ENCODE measurements at places on chromosomes 13 and 19. TPM values are rescaled to one million over a fixed set of nuclear protein-coding genes. Genes with fewer than 3 reads are reported as not detected.

- no peak for DNase-seq
These were observed 90.7 kb downstream of the ZNF254 start for GRCh38 chr19:24177686-24178085.

DNA sequence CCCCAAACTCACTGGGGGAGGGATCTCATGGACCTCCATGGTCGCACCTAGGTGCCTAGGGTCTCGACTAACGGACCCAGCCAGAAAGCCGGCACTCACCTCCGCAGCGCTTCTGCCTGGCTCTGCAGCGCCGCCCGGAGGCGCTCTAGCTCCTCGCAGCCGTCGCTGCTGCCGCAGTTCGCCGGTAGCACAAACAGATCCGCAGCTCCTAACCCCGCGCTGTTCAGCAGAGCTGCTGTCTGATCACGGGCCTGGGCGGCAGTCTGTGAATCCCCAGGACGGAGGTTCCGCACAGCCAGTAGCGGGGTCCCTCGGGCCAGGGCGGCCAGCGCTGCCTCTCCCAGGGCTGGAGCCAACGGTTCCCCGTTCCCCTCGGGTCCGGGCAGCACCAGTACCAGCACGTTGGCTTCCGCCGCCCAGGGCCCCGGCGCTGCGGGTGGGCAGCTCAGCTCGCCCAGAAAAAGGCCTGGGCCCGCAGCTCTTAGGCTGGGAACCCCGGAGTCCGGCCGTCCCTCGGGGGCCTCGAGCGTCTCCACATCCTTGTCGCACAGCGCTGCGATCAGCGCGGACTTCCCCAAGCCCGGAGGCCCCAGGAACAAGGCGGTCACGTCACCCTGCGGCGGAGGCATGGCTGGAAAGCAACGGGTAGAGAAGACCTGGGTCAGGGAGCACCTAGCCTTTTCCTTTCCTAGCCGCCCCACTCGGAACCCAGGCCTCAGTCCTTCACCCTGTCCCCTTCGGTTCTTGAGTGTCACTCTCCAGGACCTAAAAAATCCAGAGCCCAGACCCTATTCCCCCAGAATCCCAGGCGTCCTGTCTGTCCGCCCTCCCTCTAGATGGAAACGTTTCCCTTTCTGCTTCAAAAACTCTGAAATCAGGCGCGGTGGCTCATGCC is 977 bp downstream of the IRGQ start:
- peak; percentile 50 for DNase-seq

- DNase-seq, result peak; percentile 70
These were observed 166.6 kb downstream of the KLF12 start for GRCh38 chr13:73967397-73968165.

- DNase-seq, result no peak
These were observed 3.4 kb upstream of the SIGLEC9 start for GRCh38 chr19:51121257-51121656.

ZNF490 gene
- 9.1 TPM for total RNA-seq

GRCh38 chr19:40410030-40410389 is 3.2 kb downstream of the PRX start:
- no peak for DNase-seq

CAPS gene
- 6.1 TPM for total RNA-seq

- DNase-seq, result no peak
These were observed 13.7 kb downstream of the FXYD5 start for GRCh38 chr19:35168196-35168595.

DNA sequence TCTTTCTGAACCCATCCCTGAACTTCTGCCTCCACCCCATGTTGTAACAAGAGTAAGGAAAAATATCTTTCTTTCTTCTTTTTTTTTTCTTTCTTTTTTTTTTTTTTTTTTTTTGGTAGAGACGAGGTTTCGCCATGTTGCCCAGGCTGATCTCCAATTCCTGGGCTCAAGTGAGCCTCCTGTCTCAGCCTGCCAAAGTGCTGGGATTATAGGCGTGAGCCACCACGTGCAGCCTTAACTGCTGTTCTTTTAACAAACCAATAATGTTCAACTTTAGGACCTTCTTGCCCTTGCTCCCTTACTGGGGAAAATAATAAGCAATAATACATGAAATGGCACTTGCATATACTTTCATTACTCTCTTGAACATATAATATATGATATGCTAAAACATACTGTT is 19.6 kb downstream of the GPR183 start:
- no peak for DNase-seq

- DNase-seq, result no peak
These were observed 1.6 kb downstream of the TRIM28 start for GRCh38 chr19:58545286-58546018.

DNA sequence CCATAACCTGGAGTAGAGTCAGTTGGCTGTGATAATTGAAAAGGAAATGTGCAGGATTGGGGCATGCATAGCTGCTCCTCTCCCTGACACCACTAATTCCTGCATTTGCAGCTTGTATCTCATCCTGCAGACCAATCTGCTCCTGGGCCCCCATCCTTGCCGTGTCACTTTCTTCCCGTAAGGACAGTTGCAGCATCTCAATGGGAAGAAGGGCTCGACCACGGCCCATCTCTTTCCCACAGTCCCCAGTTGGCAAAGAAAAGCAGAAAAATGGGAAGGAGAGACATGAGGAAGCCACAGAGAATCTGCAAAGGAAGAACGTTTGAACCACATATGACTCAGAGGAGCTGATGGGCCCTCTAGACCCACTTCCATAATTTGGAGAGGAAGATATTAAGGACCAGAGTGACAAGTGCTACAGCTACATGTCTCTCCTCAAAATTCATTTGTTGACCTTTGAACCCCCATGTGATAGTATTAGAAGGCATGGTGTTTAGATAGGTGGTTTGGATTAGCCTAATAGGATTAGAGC is 1.8 kb upstream of the SIGLEC12 start:
- no peak for DNase-seq

DNA sequence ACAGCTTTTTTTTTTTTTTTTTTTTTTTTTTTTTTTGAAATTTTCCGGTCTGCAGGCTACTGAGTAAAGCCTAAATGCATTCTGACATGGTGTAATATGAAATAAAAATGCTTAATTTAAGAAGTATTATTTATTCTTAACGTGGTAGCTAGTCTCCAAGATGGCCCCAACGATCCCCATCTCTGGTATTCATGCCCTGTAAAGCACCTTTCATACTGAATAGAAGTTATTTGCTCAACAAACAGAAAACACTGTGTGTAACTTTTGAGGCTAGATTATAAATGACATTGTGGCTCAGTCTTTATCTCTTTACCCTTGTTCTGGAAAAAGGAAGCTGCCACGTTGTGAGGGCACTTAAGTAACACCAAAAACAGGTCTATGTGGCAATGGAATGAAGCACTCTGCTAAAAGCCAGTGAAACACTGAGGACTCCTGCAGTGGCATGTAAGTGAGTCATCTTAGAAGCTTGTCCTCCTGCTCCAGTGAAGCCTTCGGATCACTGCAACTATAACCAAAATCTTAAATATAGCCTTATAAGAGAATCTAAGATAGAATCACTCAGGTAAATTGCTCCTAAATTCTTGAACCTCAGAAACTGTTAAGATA is 128.7 kb downstream of the UGGT2 start:
- DNase-seq, result peak; percentile 30

DNA sequence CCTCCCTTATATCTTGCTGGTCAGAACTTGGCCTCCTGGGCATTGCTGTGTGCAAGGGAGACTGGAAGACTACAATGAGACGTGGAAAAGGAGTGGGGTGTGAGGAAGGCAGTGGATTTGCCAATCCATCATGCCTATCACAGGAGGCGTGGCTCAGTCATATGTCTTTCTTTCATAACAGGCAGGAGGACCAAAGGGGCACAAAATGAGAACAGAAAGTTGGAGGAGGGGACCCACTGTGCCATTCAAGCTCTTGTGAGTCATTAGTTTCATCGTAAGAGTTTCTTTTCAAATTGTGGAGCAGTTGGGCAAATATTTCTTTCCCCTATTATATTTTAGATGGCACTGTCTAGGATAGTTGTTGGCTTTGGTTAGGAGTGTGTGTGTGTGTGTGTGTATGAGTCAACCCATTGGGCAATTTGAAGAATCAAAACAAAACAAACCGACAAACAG is 471.5 kb downstream of the TSHZ3 start:
- no peak for DNase-seq

DNA sequence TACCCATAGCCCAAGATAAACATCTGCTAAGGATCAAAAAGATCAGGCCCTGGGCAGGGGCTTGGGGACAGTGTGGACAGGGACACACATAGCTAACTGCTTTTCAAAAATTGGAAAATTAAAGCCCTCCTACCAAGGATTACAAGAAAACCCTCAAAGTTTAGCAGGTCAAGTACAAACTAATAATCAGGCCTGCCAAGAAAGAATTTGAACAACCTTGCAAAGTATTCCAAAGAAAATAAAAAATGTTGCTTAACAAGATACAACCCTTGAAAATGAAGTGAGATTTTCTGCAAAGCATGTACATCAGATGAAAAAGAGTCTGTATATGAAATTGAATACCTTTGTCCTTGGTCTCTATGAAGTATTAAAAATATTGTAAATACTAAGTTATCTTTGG is 67.3 kb downstream of the KLF12 start:
- DNase-seq, result no peak

GRCh38 chr13:49455007-49455398 is 10.9 kb downstream of the SETDB2 start:
- DNase-seq, result no peak

- DNase-seq, result no peak
These were observed 10.6 kb downstream of the PCDH8 start for GRCh38 chr13:52837850-52838249.

ICAM4 gene
- not detected for total RNA-seq

DNA sequence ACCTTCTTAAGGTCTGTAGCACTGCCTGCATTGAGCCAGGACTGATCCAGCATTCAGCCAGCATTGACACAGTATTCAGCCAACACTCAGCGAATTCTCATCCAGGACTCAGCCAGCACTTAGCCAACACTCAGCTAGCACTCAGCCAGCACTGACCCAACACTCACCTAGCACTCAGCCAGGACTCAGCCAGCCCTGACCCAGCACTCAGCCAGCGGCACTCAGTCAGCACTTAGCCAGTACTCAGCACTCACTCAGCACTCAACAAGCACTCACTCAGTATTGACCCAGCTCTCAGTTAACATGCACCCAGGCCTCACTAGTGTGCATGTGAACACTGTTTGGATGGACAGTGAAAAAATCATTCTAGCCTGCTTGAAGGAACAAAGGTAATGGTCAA is 55.0 kb downstream of the TSHZ3 start:
- no peak for DNase-seq

DNA sequence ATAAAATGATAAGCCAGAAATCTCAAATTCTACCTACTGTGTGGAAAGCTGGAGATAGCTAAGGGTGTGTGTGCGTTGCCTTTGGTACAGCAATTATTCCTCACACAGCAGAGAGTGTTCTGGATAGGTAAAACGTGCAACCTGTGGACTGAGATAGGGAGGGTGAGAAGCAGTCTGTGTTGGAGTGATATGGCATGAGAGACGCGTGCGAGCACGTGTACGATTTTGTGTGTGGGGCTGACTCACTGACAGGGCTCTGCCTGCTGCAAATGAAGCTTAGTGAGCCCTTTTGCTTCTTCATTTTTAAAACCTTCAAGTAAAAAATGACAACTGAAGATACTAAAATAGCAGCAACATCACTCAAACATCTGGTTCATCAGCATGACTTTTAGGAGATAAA is 35.7 kb upstream of the SLC10A2 start:
- no peak for DNase-seq

ANGPTL8 gene
- not detected for total RNA-seq

DNA sequence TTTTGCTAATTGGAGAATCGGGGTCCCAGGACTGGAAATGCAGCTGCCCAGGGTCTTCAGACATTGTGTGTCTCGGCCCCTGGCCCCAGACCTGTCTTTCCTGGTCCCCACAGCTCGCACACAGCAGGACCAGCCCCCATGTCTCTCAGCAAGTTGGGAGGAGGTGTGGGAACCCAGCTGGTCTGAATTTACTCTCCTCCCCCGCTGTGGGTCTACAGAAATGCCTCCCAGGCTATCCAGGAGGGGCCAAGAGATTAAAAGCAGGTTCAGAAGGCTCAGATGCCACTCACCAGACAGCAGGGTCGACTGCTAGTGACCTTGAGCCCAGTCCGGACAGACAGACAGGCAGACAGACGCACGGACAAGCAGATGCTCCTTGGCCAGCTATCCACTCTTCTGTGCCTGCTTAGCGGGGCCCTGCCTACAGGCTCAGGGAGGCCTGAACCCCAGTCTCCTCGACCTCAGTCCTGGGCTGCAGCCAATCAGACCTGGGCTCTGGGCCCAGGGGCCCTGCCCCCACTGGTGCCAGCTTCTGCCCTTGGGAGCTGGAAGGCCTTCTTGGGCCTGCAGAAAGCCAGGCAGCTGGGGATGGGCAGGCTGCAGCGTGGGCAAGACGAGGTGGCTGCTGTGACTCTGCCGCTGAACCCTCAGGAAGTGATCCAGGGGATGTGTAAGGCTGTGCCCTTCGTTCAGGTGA is at the start of gene DAND5:
Gene DAND5, plus strand, starts transcription at position 285 of the 697 bp plus-strand sequence. Its CDS starts 85 bp downstream, at position 370.
- no peak for DNase-seq

DNA sequence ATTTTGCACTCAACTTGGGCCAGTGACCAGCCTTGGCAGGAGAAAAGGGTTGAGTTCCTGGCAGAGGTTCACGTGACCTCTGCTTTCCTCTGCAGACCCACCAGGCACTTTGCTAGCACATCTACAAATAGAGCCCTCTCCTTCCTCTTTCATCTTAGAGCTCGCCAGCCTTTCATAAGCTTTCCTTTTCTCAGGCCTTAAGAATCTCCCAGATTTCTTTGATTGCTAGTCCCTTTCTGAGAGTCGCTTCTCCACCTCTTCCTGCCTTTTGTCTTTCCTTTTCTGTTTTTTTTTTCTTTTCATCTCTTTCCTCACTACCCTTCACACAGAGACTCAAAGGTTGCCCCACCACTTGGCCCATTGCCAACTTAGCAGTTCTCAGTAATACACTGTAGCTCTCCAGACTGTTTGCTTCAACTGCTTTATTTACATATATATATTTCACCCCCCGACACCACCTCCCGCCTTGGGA is 375.7 kb upstream of the SPRY2 start:
- DNase-seq, result peak; percentile 0

ANGPTL4 gene
- 27.5 TPM for total RNA-seq

GRCh38 chr13:99636728-99637353 is 135.6 kb downstream of the TM9SF2 start:
- no peak for DNase-seq

RASL11A gene
- 107 TPM for total RNA-seq

STXBP2 gene
- 14.5 TPM for total RNA-seq

WASF3 gene
- not detected for total RNA-seq

GRCh38 chr13:29937841-29938240 is 87.4 kb upstream of the UBL3 start:
- no peak for DNase-seq

GRCh38 chr13:20803180-20803965 is 29.6 kb upstream of the EEF1AKMT1 start:
- DNase-seq, result no peak

DNA sequence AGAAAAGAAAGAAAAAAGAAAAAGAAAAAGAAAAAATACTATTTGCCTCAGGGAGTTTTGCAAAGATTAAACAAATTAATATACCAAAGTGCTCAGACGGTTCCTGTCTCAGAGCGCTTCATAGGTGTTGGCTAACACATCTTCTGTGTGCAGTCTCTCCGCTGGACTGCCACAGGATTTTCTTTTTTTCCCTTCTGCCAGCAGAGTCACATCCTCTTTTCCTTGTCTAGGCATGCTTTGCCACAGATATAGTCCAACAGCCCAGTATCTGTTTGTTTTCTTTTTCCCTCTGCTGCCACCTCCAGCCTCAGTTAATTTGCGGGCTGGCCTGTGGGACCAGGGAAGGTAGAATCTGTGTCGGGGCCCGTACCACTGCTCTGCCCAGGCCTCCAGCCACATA is 3.4 kb upstream of the URAD start:
- DNase-seq, result no peak
